GF-D8 (cell line): ENCODE measurements at places on chromosomes 4 and X.

GRCh38 chr4:186787536-186787935 is 63.9 kb upstream of the FAT1 start:
- DNase-seq = no peak

DNA sequence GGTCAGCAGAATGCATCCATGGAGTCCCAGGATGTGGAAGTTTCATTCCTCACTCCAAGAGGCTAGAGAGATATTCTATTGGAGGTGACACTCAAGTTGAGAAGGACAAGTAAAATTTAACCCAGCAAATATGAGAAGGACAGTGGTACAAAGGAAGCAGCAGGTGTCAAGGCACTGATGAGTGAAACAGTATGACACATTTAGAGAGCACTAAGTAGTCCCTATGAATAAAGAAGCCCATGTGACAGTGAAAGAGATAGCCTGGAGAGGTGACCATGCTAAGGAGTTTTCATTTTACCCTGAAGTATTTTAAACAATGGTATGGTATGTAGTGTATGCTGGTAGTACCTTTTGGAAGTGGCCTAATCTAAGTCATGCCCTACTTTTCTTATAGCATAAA is 9.2 kb downstream of the BMX start:
- no peak for DNase-seq

- peak; percentile 66 for DNase-seq
Observed at GRCh38 chr4:76301068-76301774, 5.3 kb upstream of the STBD1 start.

DNA sequence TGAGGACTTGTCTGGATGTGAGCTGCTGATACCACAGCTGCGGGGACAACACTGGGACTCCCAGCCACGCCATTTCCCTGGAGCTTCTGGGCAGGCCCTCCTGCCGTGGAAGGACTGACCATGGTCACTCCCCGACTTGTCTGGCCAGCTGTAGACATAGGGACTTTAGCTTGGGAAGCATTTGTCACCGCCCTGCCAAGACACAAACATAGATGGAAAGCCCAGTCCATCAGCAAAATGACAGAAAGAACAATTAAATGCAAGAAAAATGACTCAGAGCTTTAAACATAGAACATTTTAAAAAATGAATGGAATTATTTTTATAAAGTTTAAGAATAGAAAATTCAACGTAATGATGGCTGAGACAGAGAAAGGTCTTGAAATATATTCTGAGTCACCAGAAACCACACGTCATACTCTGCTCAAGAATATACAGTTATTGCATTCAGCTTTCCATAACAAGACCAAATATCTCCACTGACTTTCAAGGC is 107.6 kb upstream of the CBR4 start:
- no peak for DNase-seq

GRCh38 chr4:46445710-46446314 is 55.9 kb upstream of the GABRA2 start:
- no peak for DNase-seq

GRCh38 chr4:123618606-123619005 is 222.0 kb downstream of the SPRY1 start:
- no peak for DNase-seq

DNA sequence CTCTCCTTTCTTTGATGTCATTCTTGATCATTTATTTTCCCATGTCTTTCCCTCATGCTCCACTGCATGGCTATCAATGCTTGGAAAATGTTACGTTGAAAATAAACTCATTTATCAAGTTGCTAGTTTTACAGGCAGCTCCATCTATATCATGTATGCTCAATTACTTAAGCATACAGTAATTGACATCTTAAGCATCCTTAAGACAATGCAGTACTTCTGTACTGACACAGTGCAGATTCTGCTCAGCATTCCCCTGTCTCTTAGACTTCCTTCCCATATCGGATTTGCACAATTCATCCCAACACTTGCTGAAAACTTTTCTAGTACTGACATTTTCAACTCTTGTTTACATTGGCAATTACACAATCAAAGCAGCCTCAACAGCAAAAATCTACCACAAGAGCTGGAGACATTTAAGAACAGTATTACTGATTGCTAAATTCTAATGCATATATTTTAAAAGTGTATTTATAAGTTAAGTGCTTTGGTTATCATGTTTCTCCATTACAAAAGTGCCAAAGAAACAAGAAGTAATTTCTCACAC is 165.6 kb downstream of the ATP10D start:
- DNase-seq = no peak

- DNase-seq = no peak
Observed at GRCh38 chr4:18202486-18202885, 180.9 kb upstream of the LCORL start.

DNA sequence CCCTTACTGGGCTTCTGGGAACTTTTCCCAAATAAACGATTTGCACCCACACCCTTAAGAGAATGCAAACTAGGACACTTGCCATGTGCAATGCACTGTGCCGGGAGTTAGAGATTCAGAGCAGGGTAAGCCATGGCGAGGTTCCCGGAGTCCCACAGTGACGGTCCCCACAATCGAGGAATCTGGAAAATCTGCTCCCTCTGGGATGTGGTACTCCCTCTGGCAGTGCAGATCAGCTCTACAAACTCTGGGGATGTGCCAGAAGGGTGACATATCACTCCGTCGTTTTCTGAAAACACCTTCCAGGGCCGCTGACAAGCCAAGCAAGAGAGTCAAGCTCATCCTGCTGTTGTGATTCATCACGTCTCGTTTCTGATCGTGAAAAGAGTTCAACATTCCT is 537.5 kb downstream of the BCOR start:
- no peak for DNase-seq

DNA sequence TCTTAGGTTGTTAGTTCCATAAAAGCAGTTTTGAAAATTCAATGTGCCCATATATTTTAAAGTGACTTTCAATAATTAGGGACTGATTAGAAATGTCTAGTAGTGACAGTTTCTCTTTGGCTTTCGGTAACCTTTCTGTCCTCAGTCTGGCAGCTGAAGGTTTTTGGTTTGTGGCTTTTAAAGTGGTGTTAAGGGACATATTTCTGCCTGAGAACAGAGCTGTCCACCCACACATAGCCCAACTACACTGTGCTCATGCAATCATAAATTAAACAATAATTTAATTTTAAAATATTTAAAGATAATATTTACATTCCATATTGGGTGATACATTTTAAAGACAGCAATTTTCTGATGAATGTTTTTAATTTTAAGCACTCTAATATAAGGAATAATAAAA is 335.0 kb upstream of the TENM3 start:
- DNase-seq = no peak

DNA sequence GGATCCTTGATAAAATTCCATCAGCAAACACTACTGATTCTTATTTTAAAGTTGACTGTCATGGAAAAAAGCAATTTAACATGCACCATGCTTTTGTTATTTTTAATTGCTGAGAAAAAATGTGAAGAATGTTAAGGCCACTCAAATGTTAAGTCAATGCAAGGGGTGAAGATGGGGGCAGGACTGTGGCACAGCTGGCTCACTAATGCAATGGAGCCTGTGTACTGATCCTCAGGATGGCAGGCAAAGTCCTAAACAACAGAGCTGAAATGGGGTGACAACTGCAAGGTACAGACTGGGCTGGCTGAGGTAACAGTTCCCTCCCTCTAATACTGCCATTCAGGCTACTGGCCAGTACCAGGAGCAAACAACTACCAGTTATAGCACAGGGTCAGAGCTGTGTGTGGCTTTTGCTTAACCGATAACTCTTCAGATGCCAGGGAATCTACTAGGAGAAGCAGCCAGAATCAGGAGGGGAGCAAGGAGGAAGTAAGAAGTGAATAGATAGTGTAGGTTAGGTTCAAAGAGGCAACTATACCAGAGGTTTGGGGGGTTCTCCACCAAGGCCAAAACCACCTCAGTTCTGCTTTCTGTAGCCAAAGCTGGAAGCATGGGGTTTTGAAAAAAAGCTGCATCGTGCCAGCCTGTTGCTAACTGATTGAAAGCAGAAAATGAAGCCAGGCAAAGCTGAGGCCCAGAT is 372.6 kb downstream of the OPHN1 start:
- DNase-seq = no peak
